Retinal pigment epithelial cell (primary cell): ENCODE measurements at places on chromosomes 13 and 19.

DNA sequence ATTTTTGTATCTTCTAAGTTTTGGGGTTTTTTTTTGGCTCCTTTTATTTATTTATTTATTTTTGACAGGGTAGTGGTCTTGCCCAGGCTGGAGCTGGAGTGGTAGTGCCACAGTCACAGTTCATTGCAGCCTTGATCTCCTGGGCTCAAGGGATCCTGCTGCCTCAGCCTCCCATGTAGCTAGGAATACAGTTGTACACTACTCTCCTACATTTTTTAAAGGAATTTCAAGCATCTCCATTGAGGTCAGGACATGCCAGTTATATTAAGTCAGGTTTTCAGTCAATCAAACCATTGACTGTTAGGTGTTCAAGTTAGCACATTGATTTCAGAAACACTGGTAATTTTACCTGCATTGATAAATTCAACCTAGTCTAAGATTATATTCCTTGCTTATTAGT is 480.5 kb upstream of the SPRY2 start:
- DNase-seq, result no peak

DNA sequence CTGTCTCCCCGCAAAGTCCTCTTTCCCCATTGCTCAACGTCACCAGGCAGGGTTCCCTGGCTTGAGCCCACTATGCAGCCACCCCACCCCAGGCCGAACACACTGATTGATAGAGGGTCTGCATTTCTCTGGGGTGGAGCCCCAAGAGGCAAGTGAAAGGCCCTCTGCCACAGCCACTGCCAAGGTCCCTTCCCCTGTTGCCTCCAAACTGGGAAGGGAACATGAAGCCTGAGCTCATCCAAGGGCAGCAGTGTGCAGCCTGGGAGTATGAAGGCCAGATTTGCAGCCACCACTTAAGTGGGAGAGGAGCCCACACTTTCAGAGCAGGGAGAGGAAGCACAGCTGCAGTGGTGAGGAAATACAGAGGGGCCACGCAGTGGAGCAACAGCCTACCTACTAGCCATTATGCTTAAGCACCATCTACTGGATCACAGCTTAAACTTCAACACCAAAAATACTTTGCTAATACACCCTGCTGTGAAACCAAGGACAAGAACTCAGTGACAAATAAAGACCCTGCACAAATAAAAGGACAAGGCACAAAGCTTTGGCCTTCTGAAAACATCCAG is 48.6 kb downstream of the UBL3 start:
- DNase-seq, result no peak

GRCh38 chr13:98098516-98098915 is 44.4 kb upstream of the FARP1 start:
- peak; percentile 16 for DNase-seq

DNA sequence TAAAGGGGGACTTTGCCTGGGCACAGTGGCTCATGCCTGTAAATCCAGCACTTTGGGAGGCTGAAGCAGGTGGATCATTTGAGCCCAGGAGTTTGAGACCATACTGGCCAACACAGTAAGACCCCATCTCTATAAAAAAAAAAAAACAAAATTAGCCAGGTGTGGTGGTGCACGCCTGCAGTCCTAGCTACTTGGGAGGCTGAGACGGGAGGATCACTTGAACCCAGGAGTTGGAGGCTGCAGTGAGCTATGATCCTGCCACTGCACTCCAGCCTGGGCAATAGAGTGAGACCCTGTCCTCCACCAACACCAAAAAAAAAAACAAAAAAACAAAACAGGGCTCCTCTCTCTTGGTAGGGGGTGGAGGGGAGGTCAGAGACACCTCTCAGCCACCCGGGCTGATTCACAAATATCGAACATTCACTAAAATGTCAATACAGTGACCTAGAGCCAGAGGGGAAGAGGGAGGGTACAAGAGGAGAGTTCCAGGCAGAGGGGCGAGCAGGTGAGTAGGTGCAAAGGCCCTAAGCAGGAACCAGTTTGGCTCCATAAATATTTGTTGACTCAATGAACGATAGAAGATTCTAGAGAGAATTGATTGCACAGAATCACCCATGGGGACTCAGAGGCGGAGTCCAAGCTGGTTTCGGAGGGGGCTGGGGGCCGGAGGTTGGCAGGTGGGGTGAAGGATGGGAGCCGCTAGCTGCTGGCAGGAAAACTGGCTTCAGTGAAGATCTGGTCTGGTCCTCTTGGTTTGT is 1.0 kb upstream of the CREB3L3 start:
- DNase-seq, result no peak

DNA sequence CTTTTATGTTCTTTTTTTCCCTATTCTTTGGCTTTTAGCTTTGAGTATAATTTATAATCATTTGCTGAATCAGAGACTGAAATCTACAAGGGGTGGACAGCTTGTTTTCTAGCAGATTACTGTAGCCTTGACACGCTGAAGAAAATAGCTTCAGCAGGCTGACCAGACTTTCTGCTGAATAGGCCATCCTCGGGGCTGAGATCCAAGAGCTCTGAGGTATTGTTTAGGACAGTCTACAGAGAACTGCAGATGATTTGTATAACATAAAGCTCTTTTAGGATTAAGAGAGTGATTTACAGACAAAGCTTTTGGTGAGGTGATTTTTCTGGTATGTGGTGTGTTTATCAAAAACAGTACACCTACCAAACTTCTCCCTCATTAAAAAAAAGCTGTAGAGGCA is 16.8 kb downstream of the POLR1D start:
- DNase-seq, result no peak
